ENCODE measurements at places on chromosomes 4 and X. TPM values are rescaled to one million over a fixed set of nuclear protein-coding genes. Genes with fewer than 3 reads are reported as not detected.

DNA sequence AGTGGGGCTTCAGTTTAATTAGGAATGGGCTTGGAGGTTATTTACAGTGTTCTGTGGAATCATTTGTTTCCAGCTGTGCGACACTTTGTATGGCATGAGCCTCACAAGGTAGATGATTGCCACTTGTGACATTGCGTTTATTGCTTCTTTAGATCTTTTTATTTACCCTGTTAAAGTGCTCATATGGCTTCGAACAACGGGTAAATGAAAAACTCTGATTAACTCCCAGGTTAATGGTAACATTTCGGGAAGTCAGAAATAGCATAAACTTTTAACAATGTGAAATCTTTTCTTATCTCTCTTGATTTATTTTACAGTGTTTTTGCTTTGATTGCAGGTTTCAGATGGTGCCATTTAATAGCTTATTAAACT, 494.3 kb downstream of the IDS start:
- no peak for DNase-seq

GRCh38 chrX:114075073-114075673, 508.7 kb upstream of the HTR2C start:
- DNase-seq: no peak

- peak; percentile 81 for DNase-seq
These were observed at the start of gene PRSS48 for GRCh38 chr4:151276787-151277562. TSS of gene PRSS48 (plus strand) at chr4:151277161. CDS start at chr4:151277173, 12 bp downstream.

DNA sequence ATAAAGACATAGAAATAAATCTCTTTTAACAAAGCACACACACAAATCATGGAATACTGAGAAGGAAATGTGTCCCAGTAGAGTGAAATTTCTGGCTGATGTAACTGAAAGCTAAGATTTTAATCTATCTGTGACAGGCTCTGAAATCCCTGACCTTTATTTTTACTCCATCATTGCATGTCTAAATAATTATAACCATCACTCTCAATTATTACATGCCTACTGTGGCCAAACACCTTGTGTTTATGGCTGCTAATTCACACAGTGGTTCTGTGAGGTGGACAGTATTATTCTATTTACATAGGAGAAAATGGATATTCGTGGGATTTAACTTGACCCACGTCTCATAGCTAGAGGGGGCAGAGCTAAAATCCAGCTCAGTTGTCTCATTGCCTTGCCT, 438.1 kb downstream of the TLL1 start:
- DNase-seq: no peak

- no peak for DNase-seq
These were observed 407.6 kb upstream of the BOD1L1 start for GRCh38 chr4:14035076-14035475.

GRCh38 chr4:187501731-187502130, 493.8 kb upstream of the ZFP42 start:
- DNase-seq: no peak

DNA sequence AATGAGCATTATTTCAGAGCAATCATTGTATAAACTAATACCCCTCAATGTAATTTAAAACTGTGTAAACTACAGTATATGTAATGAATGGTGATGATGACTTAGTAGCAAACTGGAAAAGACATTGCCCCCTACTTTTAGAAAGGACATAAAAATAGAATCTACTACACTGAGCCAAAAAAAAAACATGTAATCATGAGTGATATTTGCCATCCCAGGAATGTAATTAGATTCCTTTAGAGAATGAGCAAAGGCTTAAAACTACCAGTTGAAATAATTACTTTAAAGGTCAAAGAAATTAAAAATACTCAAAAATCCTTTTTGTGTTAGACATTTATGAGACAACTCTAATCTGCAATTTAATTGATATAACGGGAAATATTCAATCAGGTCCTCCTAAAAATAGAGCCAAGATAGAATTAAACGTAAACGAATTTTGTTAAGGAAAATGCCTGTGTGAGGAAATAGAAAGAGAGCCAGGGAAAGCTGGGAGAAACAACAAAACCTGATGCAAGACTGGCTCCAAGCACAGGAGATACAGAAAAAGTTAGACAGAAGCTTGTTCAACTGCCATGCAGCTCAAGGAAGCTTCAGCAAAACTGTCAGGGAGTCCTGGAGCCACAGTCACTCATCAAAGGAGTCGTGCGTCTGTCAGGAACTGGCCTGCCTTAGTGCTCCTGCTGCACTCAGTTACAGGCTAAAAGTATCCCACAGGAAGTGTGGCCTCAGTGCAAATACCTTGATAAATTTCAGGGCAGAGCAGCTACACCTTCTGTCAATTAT, 655.7 kb upstream of the INTU start:
- DNase-seq: no peak

GRCh38 chr4:55733932-55734331, 85.7 kb upstream of the EXOC1L start:
- DNase-seq: peak; percentile 37

- no peak for DNase-seq
These were observed 205.7 kb downstream of the SOX3 start for GRCh38 chrX:140298960-140299825.

PDGFC gene
- total RNA-seq: 12.8 TPM

SLC9B2 gene
- 3.3 TPM for total RNA-seq

TAF7L gene
- total RNA-seq: not detected

SLC4A4 gene
- total RNA-seq: 25.6 TPM

Measured in left ventricle myocardium superior (tissue), 1 donor.